ENCODE measurements at places on chromosomes 5 and 9.

DNA sequence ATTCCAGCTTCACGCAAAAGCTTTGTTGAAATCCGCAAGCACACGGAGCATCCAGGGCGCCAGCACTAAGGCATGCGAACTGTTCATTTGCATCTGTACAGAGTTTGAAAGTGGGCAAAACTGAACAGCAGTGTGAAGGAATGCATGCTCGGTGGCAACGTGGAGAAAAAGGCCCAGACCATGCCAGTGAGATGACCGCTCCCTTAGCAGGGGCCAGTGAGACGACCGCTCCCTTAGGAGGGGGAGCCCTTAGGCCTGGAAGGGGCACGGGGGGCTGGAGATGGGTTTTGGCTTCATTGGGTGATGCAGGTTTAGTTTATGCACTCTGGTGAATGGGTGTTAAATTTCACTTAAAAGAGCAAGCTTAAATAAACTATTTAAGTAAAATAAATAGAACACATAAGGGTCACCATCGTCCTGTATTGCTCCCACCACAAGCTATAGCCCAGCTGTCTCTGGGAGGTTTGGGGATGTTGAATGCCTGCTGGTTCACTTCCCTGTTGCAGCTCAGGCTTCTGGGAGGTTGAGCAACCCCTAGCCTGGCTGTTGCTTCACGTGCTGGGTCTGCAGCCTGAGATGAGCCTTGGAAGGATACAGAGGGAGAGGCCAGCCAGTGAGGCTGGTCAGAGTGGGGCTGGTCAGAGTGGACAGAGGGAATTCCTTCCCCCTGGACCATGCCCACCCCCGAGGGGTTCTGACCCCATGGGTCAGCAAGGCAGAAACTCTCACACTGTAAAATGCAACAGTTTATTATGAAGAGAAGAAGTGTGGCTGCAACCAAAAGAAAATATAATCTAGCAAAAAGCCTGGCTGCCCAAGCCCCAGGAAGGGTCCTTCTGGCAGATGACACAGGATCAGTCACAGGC, 4.6 kb upstream of the FCN1 start:
- DNase-seq = no peak

- no peak for DNase-seq
Measured at GRCh38 chr5:16461782-16462181, 3.8 kb downstream of the ZNF622 start.

DNA sequence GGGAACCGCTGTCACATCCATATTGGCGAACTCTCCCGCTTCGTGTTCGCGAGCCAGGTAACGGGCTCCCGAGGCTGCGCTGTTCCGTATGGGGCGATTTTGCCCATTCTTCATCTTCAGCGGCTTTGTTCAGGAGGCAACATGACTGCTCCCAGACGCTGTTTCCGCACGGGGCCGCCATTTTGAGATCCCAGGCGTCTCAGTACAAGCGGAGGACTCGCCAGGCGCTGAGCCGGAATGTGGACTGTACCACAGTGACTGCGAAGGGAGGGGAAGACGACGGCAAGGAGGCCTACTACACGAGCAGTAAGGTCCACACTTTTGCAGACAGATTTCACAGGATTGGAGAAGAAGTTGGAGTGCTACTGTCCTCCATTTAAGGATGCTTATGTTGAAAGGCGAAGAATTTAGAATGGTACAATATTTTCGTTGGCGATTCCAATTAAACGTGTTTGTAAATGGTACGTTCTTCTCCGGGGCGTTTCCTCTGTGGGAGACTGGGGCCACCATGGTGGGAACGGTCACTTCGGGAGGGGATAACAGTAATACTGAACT, 41.6 kb upstream of the ZNF300 start:
- no peak for DNase-seq

GRCh38 chr9:73239570-73240265, 88.1 kb downstream of the ANXA1 start:
- DNase-seq = no peak

- no peak for DNase-seq
Measured at GRCh38 chr9:88736136-88736637, 201.2 kb downstream of the NXNL2 start.

DNA sequence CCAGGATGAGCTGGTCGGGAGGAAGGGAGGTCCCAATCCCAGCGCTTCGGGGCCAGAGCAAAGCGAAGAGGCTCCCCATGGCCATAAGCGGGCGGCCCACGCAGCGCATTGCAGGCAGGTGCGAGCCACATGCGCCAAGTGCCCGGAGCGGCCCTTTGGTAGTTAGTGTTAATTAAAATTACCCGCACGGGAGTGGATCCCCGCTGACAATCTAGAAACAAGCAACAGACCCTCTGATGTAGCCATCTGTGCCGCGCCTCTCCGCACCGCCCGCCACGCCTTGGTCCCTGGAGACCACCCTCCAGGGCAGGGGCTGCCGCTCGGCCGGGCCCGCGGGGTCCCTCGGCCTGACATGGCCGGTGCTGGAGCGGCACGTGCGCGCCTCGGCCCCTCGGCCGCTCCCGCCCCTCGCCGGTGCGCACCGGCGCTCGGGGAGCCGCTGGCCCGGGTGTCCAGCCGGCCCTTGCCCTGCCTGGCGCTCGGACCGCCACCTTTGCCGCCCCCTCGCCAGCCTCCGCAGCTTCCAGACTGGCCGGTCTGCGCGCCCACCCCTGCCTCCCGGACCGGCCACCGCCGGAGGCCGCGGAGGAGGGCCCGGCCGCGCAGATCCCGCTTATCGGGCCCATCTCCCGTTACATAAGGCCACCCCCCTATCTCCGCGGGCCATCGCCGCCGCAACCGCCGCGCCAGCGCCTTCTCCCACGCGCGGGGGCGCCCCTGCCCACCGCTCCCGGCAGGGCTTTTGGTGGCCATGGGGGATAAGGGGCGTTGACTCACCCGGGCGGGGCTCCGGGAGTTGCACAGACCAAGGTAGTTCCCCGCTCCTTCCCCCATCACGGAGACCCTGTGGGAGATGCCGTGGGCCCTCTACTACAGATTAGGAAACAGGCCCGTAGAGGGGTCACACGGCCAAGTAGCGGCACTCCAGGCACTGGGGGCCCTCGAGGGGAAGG, 1.9 kb upstream of the IL13 start:
- no peak for DNase-seq

- DNase-seq = no peak
Measured at GRCh38 chr5:124755565-124755964, 9.1 kb upstream of the ZNF608 start.

DNA sequence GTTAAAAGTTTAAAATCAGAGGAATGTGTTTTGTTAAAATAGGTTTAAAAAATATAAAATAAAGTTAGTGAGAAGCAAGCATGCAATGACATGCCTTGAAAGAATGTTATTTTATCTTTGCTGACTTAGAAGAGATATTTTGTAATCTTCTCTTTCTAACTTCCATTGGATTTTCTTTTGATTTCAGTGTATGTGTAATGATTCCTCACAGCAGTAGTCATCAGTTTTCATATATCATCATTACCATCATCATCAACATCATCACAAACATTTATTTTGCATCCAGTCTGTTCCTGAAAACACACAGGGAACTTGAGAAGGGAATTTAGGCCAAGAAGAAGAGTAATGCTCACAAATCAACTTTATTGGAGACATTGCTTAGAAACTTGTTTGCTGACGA, 699.6 kb downstream of the TAF11L14 start:
- no peak for DNase-seq

- DNase-seq = no peak
Measured at GRCh38 chr9:93267681-93268505, 84.0 kb downstream of the WNK2 start.

DNA sequence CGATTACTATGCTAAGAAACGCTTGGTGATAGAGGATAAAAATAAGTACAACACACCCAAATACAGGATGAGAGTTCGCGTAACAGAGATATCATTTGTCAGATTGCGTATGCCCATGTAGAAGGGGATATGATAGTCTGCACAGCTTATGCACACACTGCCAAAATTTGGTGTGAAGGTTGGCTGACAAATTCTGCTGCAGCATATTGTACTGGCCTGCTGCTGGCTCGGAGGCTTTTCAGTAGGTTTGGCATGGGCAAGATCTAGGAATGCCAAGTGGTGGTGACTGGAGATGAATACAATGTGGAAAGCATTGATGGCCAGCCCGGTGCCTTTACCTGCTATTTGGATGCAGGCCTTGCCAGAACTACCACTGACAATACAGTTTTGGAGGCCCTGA, 208.4 kb downstream of the PDZD2 start:
- no peak for DNase-seq
